GM13976 (cell line): ENCODE measurements at places on chromosomes 5 and 9.

DNA sequence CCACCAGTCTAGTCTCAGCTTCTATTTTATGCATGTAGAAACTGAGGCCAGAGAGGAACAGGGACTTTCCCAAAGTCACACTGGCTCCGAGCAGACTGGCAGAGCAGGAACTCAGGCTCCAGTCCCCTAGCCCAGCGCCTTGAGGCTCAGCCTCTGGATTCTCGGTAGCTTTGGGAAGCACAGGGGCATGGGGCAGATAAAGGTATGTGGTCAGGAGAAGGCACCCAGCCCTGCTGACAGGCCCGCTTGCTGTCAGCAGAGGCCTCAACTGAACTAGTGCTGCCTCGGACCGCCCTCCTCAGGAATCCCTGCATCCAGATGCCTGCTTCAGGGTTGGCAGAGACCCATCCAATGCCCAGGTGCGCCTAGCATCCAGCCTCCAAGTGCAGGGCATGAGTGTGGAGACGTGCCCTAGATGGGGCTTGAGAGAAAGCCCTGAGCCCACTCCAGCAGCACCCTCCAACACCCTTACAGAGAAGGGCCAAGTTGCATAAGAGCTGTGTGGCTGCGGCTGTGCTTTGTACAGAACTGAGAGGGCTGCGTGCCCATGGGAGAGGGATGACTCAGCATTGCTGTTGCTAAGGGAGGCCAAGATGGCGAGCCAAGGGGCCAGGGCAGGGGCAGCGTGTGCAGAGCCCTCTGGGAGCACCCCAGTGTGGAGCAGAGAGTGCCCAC, 168.6 kb downstream of the MACROH2A1 start:
- DNase-seq: no peak

DNA sequence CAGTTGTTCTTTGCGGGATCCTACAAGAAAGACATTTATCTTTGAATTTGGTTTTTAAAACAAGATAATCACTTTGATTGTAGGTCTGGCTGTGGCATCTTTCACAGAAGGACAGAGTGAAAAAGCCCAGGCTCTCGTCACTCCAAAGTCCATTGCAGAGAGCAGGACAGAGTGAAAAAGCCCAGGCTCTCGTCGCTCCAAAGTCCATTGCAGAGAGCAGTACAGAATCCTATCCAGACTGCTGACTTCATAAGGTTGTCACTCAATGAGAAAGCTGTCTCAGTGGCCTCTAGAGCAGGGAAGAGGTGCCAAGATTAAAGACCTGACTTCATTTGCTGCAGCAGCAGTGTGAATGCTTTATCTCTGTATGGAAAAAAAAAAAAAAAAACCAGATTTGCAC, 16.3 kb upstream of the GPX8 start:
- DNase-seq: no peak

GRCh38 chr5:159178978-159179377, 30.4 kb downstream of the RNF145 start:
- DNase-seq: no peak

GRCh38 chr9:89026876-89027275, 35.6 kb downstream of the S1PR3 start:
- no peak for DNase-seq

DNA sequence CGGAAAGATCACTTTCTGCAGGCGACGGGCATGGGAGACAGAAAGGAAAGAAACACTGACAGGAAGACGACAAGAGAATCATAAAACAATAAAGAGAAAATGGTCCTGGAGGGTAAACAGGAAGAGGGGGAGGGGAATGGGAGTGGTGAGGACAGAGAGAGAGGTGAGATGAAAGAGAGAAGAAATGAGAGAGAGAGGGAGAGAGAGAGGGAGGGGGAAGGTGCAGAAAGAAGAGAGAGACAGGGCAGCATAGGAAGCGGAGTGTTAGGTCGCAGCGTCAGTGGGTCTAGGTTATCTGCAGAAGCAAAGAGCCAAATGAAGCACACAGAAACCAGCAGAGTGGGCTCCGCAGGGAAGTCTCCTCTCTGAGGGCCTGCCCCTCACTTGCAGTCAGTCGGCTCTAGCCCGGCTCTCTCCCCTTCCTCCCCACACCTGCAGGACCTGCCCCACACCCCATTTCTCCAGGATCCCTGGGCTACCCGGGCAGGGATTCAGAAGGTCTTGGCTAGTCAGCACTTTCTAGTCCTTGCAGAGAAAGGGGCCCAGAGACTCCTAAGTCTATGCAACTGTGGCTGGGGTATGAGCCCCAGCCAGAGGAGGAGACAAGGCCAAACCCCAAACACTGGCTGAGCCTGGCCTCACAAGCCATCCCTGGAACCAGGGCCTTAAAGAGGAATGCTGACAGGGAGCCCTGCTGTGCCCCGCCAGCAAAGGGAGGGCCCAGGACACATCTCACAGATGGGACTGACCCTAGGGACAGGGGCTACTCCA, 29.7 kb upstream of the MEIKIN start:
- no peak for DNase-seq

- no peak for DNase-seq
Observed at GRCh38 chr5:168654211-168654721, 75.1 kb upstream of the PANK3 start.

DNA sequence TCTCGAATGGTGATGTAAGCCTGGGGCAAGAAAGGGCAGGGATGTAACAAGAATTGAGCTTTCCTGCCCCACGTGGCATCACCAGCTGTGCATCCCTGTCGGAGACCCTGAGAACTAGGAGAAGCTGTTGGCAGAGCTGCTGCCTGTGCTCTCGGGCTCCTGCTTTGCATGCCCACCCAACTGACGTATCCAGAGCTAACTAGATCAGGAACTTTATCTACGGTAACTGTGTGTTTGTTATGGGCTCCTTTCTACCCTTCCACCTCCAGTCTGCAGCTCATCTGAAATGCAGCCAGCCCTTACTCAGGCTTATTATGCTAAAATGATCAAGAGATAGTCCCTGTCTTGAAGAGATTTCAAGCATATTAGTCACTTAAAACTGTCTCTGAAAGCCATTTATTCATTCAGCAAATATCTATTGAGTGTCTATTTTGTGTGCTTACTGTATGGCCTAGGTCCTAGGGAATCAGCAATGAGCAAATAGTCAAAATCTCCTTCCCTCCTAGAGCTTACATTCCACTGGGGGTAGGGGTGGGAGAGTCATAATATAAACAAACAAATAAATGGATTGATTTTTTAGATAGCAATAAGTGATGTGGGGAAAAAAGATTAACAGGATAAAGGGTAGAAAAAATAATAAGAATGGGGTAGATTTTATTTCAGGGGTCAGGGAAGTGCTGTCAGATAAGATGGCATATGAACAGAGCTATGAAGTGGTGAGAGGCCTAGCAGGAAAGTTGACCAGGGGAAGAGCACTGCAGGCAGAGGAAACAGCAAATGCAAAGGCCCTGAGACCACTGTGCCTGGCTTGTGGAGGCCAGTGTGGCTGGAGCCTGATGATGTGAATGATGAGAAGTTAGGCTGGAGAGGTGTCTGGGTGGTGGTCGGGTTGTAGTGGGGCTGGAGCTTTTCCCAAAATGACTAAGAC, 118.2 kb downstream of the GALNT10 start:
- DNase-seq: no peak

- no peak for DNase-seq
Observed at GRCh38 chr5:178238711-178239592, 6.3 kb upstream of the PHYKPL start.

GRCh38 chr5:168647083-168647482, 67.9 kb upstream of the PANK3 start:
- DNase-seq: no peak
